HuH-7.5 (cell line): ENCODE measurements at places on chromosomes 5 and 9.

DNA sequence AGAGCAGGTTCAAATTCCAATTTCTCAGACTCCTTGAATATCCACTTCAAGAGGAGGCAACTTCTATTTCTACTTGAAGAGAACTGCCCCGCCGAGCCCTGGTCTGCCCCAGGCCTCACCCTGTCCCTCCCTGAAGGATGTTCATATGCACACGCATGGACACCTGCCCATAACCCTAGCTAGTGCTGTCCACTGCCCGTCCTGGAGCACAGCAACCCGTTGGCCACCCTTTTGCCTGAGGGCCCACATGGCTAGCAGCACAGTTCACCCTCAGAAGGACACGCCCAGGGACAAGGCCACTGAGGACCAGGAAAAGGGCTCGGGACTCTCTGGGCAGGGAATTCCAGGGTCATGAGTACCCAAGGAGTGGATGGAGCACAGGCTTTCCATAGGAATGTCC, 63.6 kb downstream of the EGFLAM start:
- no peak for DNase-seq

- DNase-seq: no peak
These were observed 2.0 kb downstream of the ABL1 start for GRCh38 chr9:130837002-130837511.

- DNase-seq: no peak
These were observed 121.6 kb downstream of the ADAMTSL1 start for GRCh38 chr9:18595597-18595996.

DNA sequence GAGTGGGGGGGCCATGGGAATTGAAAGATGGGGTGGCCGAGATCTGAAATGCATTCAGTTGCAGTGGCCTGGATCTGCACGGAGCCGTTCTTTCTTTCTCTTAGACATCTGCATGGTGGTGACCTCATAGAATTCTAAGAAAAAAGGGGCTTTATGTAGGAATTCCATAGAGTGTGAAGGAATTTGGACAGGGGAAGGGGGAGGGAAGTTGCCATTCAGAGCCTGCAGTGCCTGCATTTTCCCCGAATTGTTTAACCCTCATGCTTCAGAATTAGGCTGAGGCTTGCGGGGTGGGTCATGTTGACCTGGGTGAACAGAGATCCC, 4.9 kb downstream of the NEK6 start:
- no peak for DNase-seq

GRCh38 chr5:142245786-142246185, 79.0 kb downstream of the SPRY4 start:
- DNase-seq: no peak

DNA sequence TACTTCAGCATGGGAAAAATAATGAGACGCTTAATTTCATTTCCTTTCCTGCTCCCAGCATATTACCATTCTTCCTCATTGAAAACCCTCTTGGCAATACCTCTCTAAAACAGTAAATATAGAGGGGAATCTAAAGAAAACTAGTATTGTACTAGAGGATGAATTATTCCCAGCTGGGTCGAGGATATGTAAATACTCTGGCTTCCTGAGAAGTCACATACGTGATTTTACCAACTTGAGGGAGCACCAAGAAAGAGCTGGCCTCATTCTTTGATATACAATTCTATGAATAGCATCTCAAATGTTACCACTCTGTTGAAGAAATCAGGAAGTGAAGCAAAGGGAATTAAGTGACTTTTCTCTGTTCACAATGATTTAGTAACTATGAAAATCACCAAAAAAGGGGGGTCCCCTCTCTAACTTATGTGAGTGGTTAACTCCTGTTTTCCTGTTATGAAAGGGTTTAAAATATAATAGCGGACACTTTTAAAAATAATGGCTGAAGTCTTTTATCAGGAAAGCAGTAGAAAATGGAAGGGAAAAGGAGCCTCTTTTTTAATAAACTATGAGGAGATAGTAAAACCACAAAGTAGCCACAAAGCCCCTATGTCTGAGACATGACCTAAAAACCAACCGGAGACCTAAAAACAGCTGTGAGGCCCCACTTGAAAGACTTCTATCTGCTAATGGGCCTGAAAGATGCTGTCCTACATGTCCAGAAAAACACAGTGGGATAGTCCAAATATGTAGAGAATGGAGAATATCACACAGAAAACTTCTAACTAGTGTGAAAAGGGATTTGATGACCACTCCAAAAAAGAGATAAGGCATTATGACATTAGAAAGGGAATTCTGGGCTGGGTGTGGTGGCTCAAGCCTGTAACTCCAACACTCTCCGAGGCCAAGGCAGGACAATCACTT, 42.6 kb downstream of the LPAR1 start:
- no peak for DNase-seq

GRCh38 chr5:147303976-147304375, 69.2 kb downstream of the STK32A start:
- DNase-seq: no peak

- no peak for DNase-seq
These were observed 147.2 kb downstream of the PCSK5 start for GRCh38 chr9:76037587-76038225.

- DNase-seq: no peak
These were observed 50.2 kb downstream of the PSMB7 start for GRCh38 chr9:124365036-124365435.

GRCh38 chr5:163310997-163311396, 126.4 kb upstream of the CCNG1 start:
- no peak for DNase-seq

DNA sequence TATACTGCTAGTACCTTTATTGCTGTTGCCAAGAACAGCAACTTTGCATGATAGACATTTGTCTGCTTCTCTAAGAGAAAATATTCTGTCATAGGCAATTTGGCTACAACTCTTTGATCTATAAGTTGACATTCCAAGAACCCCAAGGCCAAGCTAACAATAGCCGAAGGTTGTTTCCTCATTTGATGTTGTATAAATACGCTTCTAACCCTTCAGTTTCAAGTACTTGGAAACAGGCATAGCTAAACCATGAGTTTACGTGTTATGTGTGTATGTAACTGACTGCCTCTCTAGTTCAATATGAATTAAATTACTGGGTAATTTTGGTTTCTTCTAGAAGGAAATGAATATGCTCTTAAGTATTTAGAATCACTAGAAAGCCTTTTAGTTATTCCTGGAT, 1034.0 kb downstream of the TLE4 start:
- DNase-seq: no peak

DNA sequence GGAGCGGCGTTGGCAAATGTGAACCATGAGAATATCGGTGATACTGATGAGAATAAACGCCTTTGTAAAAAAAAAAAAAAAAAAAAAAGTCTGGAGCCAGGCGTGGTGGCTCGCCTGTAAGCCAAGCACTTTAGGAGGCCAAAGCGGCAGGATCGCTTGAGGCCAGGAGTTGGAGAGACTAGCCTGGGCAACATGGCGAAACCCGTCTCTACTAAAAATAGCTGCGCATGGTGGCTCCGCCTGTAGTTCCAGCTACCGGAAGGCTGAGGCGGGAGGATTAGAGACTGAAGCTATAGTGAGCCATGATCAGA, 425 bp upstream of the NFX1 start:
- DNase-seq: no peak

DNA sequence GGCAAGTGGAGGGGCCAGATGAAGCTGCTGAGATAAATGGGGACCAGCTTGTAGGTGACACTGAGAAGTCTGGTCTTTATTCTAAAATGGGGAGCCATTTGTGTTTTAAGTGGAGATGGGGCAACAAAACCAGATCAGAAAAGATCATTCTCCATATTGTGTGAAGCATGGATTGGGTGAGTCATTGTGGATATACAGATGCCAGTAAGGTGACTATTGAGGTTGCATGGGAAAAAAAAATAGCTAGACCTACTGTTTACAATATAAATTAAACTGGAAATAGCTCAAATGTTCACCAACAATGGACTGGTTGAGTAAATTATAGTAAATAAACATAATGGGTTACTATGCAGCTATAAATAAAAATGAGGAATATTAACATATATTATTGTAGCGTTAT, 5.4 kb upstream of the MAP1B start:
- DNase-seq: no peak

DNA sequence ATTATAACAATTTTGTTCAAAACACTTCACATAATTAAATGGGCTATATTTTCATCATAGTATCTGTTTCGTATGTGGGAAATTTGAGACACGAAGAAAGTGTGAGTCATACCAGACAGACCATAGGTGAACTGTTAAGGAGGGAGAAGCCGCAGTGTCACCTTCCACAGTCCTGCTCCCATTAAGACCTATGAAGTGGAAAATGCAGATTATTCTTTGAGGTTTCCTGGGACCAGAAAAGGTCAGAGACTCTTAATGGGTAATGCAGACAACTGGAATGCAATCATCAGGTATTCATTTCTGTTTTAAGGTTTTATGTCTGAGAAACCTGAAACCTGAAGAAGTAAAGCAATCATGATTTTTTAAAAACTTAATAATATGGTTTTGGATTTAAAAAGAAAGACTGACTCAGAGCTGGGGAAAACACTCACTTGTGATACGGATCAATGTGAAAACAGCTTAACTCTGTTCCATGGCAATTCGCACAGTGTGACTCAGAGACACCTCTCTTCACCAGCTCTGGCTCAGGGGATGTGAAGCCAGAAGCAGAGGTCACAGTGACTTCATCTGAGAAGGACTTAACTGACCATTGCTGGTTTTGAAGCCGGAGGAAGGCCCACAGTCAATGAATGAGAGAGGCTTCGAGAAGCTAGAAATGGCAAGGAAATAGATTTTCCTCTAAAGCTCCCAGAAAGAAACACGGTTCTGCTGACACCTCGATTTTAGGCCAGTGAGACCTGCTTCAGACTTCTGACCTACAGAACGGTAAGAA, 17.2 kb upstream of the GCNT1 start:
- DNase-seq: no peak

DNA sequence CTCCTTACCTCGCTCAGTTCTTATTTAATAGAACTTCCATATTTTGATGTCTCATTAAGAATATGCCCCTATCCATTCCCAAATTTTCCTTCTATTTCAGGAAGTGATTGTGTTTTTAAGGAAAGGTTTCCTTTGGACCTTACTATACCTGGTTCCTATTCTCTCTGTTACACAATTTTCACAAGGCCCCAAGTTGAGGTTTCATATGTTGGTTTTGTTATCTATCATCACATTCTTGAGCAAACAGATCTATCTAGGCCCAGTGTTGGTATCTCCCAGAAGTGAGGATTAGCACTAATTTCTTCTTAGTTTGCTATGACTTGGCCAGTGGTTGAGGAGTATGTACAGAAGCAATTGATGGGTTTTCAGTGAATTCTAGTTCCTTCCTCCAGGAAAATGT, 41.5 kb downstream of the ALG2 start:
- DNase-seq: no peak

- peak; percentile 4 for DNase-seq
These were observed 217.6 kb downstream of the NFIB start for GRCh38 chr9:14096258-14096922.
